CD4-positive, alpha-beta T cell treated with Interleukin-4 for 4 hours (primary cell): ENCODE measurements at places on chromosomes 7 and 10.

DNA sequence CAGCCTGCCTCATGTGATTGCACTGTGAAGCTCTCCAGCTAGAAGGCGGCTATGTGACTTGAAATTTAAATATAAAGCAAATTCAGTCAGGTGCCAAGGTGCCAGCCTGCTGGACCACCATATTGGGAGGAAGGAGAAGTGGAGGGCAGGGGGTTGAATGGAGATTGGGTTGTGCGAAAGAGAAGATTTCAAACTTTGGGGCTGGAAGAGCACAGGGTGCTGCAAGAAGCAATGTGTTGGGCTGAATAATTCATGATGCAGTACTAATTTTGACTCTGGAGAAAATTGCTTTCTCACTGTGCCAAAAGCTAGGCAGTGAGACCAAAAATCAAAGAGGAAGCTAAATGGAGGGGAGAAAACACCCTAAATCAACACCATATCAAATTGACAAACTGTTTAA, 335.3 kb downstream of the NRG3 start:
- no peak for DNase-seq

GRCh38 chr10:86630079-86630478, 24.3 kb upstream of the OPN4 start:
- no peak for DNase-seq

DNA sequence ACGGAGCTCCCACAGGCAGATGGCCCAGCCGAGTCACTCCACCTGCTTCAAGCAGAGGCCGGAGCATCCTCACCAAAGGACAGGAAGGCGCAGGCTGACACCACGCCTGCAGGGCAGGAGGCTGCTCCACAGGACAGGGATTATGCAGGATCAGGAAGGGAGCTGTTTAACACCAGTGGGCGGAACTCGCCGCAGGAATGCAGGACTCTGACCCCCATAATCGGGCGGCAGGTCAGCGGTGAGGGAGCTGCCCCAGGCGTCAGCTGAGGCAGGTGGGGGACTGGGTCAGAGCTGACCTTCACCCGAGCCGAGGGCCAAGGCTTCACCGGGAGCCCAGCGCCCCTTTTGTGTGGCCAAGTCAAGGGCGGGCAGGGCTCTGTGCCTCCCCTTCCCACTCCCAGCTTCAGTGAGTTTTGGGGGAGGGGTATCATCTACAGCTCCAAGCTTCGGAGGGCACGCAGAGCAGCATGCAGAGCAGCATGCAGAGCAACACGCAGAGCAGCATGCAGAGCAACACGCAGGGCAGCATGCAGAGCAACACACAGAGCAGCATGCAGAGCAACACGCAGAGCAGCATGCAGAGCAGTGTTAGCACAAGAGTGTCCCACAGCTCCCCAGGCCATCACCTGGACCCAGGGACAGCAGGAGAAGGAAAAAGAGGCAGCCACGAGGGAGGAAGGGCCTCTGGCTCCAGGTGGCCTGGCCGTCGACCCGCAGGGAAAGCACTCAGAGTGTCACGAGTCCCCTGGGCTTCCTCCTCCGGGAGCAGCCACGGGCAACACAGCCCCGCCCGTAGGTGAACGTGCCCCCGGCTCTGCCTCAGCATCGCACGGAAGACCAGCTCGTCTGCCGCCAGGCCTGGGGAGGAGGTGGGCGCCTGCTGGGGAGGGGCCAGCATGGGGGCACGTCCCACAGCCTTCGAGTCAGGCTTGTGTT, 151.7 kb upstream of the PPP2R2D start:
- DNase-seq = no peak

GRCh38 chr10:44961230-44961571, 1.6 kb downstream of the RASSF4 start:
- DNase-seq = no peak

DNA sequence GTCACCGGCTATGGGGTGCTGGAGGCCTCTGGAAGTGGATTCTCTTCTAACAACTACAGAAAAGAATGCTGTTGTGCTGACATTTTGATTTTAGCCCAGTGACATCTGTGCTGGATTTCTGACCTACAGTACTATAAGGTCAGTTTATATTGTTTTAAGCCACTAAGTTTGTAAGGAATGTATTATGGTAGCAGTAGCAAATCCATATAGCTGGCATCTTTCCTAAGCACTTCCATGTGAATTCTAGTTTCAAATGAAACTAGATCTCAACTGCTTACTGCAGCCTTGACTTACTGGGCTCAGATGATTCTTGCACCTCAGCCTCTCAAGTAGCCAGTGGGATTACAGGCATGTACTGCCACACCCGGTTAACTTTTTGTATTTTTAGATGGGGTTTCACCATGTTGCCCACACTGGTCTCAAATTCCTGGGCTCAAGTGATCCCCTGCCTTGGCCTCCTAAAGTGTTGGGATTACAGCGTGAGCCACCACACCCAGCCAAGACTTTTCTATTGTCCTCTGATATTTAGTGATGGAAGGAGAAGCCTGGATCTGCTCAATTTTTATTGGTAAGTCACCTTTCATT, 414.0 kb downstream of the PHTF2 start:
- DNase-seq = no peak

DNA sequence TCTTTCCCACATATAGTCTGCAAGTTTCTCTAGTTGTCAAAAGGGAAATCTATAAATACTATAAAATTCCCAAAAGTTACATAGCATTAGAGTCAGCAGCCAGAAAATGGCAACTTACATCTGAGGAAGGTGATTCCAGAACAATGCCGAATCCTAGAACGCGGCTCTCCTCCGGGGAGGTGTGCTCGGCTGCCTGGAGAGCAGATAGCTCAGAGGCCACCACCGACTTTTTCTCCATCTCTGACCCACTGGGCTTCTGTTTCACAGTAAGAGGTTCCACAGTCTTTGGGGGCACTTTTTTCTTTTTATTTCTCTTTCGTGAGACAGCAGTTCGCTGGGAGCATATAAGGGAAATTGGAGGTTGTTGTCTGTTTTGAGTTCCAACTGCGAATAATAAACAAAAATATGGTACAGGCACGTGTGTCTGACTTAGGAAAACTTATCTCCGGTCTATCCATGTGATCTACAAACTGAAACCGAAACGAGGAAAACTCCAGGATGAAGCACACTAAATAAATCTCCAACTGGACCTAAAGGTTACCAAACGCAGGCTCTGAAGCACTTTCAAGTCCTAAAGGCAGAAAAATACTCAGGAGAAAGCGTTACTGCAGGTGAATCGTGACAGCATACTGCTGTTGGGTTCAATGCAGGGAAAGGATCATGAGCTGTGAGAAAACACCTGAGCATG, 36.2 kb downstream of the BEND7 start:
- DNase-seq = no peak

DNA sequence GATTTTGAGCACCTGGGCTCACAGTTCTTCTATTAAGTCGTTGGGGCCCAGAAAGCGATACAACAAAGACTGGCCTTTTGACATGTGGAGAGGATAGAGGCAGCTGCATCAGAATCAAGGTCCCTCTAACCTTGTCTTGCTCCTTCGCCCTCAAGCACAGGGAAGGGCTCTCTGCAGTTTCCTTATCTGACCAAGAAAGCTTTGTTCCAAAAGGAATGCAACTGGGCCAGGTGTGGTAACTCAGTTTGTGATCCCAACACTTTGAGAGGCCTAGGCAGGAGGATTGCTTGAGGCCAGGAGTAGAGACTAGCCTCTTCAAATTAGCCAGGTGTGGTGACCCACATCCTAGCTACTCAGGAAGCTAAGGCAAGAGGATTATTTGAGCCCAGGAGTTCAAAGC, 32.2 kb downstream of the SVOPL start:
- no peak for DNase-seq

DNA sequence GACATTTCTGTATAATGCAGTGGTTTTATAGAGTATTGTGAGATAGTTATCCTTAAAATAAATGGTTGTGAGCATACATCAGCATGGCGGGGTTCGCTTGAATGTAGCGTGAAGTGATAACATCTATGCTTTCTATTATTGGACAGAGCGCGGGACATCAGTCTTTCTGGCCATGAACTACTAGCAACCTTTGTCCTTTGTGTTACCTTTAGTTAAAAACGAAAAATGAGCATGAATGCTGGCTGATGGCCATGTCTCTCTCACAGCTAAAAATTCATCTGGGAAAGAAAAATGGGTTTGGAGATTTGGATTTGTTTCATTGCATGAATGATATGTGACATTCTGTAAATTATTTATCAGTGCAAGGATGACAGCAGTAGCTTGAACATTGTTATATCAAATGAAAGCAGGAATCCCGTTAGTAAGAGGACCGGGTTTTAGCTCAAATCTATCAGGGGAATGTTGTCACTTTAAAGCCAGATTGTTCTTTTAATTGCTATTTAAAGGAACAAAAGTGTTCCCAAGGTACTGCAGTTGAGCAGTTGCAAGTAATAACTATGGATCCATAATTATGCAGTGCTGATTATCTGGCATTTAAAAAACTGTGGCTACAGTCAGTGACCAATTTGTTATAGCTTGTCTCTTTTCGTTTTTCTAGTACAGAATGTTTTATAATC, 131.0 kb downstream of the KAT6B start:
- no peak for DNase-seq

DNA sequence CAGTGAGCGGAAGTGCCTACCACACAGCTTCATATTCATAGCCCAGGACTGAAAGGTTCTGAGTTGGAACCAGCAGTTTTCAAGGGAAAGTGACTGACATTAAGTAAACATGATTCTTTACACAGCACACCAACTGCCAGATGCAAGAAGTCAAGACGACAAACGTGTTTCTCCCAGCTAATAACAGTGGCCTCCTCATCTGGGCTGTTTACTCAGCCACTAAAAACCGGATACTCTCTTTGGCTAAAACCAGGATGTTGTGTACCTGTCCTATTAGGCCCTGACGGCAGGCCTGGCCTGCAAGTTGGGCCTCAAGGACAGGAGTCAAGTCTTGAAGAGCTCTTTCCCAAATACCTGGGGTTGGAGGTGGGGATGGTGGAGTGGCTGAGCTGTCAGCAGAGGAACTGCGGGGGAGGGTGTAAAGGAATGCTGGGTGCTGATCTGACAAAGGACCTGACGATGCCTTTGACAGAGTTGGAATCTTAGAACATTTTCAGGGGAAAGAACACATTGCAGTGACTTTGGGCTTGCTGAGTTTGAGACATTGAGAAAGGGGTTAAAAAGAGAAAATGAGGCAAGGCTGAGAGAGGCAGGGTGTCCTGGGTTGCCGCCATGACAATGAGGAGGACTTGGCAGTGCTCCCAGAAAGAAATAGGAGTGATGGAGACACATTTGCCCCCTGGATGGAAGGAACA, 57.7 kb downstream of the STEAP1B start:
- DNase-seq = no peak

DNA sequence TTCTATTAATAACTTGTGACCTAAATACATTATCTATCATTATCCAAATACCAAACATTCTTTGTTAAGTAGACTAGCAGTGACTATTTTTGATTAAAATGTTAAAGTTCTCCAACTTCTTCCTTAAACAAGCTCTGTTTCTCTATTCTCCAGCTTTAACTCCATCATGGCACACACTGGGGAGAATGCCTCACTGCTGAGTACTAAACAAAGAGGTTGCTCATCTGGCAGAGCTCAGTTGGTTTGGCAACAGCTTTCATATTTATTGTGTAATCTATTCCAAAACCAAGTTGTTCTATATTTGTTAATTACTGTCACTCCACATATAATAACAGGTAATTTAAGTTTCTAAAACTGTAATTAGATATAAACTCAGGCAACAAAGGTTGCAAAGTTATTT, 89.6 kb downstream of the USP6NL start:
- no peak for DNase-seq

DNA sequence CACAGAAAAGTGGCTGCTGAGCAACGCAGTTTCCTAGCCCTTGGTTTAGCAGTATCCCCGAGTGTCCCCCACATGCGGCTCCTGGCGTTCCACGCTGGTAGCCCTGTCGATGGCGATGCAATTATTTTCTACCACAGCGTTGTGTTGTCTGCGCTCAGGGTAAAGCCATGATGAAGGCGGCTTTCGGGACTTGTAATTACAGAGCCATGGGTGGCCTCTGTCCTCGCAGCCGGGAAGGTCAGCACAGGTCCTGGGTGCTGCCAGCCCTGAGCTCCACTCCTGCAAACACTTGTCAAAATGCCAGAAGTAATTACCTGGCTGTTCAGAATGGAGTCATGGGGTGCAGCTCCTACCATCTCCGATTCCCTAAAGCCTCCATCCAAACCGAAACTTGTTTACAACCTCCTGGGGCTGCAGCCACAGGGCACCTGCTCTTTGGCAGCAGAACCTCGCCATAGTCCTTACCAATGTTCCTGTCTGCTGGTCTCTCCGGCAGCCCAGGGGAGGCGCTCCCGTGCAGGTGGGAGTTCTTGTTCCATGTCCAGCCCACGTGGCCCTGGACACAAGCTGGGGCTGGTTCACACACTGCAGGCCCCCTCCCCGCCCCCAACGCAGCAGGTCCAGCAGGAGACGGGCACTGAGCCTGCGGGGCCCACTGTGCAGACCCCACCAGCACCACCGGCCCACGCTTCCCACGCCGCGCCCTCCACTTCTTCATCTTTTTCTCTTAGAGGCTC, 512.6 kb downstream of the PTPRN2 start:
- no peak for DNase-seq

- peak; percentile 46 for DNase-seq
Measured at GRCh38 chr10:95832216-95833041, 75.3 kb upstream of the CC2D2B start.

GRCh38 chr7:89001306-89001705, 205.8 kb upstream of the TEX47 start:
- DNase-seq = no peak
